ENCODE measurements at places on chromosomes 2 and 18. TPM values are rescaled to one million over a fixed set of nuclear protein-coding genes. Genes with fewer than 3 reads are reported as not detected.

Gene SP5
- not detected for total RNA-seq

Gene ABCA12
- not detected for total RNA-seq

Gene WIPF1
- total RNA-seq, result 7.0 TPM

Gene KCNS3
- 7.6 TPM for total RNA-seq

Gene MYO7B
- total RNA-seq, result 0.18 TPM

Gene CYRIA
- 2.9 TPM for total RNA-seq

Gene SH3RF3
- 8.4 TPM for total RNA-seq

Gene TMEM247
- not detected for total RNA-seq

Gene CPLX4
- not detected for total RNA-seq

Gene AP1S3
- 2.0 TPM for total RNA-seq

Gene FAP
- total RNA-seq, result 12.8 TPM

Gene NEURL3
- total RNA-seq, result not detected

Gene WDR12
- 53.6 TPM for total RNA-seq

Gene SALL3
- 2.2 TPM for total RNA-seq

Gene CCDC88A
- 28.8 TPM for total RNA-seq

Gene PSMD14
- 67.9 TPM for total RNA-seq

Gene ZNF512
- 14.6 TPM for total RNA-seq

Gene CERKL
- total RNA-seq, result not detected

Gene TNS1
- total RNA-seq, result 79.7 TPM

Gene ELOA2
- not detected for total RNA-seq

Gene ZNF385B
- total RNA-seq, result not detected

Gene CDH19
- 14.4 TPM for total RNA-seq

Gene MPP4
- 1.3 TPM for total RNA-seq

Gene CCDC121
- total RNA-seq, result 1.6 TPM

Gene SERPINB11
- not detected for total RNA-seq

Gene EIF2AK2
- 25.8 TPM for total RNA-seq

Gene KLHL14
- total RNA-seq, result not detected

Gene REG3A
- not detected for total RNA-seq

Gene DYSF
- 6.3 TPM for total RNA-seq

Gene TRIM43
- total RNA-seq, result not detected

Gene ZNF516
- 26.1 TPM for total RNA-seq

Gene TTC32
- total RNA-seq, result 12.6 TPM

Gene RAB17
- 0.81 TPM for total RNA-seq

Gene NAT8
- total RNA-seq, result not detected

Gene COL4A3
- 3.1 TPM for total RNA-seq

Gene CCDC93
- 15.3 TPM for total RNA-seq

Gene PSTPIP2
- total RNA-seq, result 1.8 TPM

Gene LYG2
- total RNA-seq, result not detected

Gene EGR4
- not detected for total RNA-seq

Gene IL1RN
- not detected for total RNA-seq

Gene OR6B2
- total RNA-seq, result not detected

Gene HSPD1
- total RNA-seq, result 132 TPM

Gene MRPL30
- 26.5 TPM for total RNA-seq

Gene ATIC
- 38.2 TPM for total RNA-seq

All from cardiac atrium fibroblast (primary cell).